GM23248 (cell line): ENCODE measurements at places on chromosomes 1 and 21. TPM values are rescaled to one million over a fixed set of nuclear protein-coding genes. Genes with fewer than 3 reads are reported as not detected.

Gene FMO2
- total RNA-seq, result not detected in 2 replicates

Gene AADACL4
- total RNA-seq, result not detected in 2 replicates

GRCh38 chr1:114032271-114033215 is 53.3 kb downstream of the OLFML3 start:
- H3K4me1 ChIP-seq, result peaks cover 31% of the 10 kb centered on the region
- no peaks in the 10 kb centered on the region for H3K36me3 ChIP-seq
- H3K27me3 ChIP-seq, result no peaks in the 10 kb centered on the region
- no peak overlapping the region; the same call in 1 of the 2 replicates for H3K4me3 ChIP-seq

DNA sequence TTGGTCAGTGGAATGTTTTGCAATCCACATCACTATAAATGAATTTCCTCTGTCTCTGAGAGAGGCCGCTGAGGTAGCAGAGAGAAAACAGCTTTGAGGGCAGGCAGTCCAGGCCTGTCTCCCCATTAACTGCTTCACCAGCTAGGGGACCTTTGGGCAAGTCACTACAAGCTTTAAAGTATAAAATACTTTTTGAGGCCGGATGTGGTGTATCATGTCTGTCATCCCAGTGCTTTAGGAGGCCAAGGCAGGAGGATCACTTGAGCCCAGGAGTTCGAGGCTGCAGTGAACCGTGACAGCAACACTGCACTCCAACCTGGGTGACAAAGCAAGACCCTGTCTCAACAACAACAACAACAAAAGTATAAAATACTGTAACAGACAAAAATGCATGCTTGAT is 6.4 kb downstream of the IL6R start:
- H3K4me3 ChIP-seq, result no peak overlapping the region
- no peaks in the 10 kb centered on the region for H3K36me3 ChIP-seq
- H3K27ac ChIP-seq, result no peak overlapping the region
- H3K4me1 ChIP-seq, result peaks cover 20% of the 10 kb centered on the region
- H3K27me3 ChIP-seq, result no peaks in the 10 kb centered on the region

DNA sequence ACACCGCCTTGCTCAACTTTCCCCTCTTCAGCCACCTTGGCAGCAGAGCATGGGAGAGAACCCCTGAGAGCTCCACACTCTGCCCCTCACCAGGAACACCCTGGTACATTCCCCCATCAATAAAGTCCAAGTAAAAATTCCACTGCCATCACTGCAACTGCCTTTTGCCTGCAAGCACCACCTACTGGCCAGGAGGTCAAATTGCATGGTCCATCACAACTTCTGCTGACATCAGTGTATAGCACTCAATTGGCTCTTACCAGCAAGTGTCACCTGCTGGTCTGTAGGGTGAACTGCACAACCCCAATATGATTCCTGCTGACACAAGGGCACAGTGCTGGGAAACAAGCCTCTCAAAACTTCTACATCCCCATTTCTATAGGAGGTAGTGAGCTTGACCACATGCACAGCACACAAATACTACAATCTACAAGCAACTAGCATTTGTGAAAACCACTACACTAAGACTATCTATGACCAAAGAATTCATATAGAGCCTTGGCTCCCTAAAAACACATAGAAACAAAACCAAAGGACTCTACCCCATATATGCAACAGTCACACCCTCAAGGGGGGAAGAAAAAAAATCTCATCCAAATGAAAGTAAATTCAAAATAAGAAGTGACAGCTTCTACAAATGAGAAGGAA is 69.2 kb downstream of the FASLG start:
- H3K27ac ChIP-seq, result no peak overlapping the region
- peak; percentile 51 for DNase-seq
- no peaks in the 10 kb centered on the region for H3K36me3 ChIP-seq
- H3K4me3 ChIP-seq, result no peak overlapping the region
- no peaks in the 10 kb centered on the region for H3K27me3 ChIP-seq

DNA sequence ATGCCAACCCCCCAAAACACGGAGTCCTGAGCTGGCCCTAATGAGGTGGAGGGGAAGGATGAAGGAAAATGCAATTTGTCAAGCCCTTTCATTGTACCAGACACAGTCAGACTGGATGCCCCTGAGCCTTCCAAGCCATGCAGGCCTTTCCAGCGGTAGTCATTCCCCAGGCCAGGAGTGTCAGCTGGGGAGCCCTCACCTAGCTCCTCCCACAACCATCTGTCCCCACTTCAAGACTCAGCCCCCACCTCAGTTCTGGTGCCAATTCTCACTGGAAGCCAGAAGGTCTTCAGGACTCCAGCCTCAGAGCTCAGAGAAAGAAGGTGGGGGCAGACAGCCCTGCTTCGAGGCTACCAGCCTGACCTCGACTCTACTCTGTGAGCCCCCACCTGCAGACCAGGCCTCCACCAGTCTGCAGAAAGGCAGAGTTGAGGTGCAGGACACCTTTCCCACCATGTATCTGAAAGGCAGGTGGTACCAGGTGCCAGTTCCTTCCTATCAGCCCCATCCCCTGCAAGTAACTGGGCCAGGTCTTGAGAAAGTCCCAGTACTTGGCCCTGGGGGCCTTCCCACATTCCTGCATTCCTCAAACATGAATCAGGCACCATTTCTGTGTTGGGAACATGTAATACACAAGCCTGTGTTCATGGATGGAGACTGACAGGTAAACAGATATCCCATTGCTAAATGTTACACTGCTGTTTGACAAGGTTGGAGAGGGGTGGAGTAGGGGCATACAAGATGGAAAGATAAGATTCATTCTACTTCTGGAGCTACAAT is 180.6 kb upstream of the EDN2 start:
- no peak overlapping the region for H3K4me3 ChIP-seq
- peaks cover 14% of the 10 kb centered on the region for H3K4me1 ChIP-seq
- no peaks in the 10 kb centered on the region for H3K36me3 ChIP-seq
- H3K27me3 ChIP-seq, result no peaks in the 10 kb centered on the region
